ENCODE measurements at places on chromosomes 2 and 18. TPM values are rescaled to one million over a fixed set of nuclear protein-coding genes. Genes with fewer than 3 reads are reported as not detected.
A peak's percentile ranks its signal among the peaks of the same experiment; 100 is the strongest.

GRCh38 chr18:76431437-76432273 is 63.4 kb downstream of the ZNF516 start:
- no peaks in the 10 kb centered on the region for H3K4me1 ChIP-seq
- H3K36me3 ChIP-seq, result no peaks in the 10 kb centered on the region
- H3K27ac ChIP-seq, result no peak overlapping the region
- no peaks in the 10 kb centered on the region for H3K27me3 ChIP-seq

DNA sequence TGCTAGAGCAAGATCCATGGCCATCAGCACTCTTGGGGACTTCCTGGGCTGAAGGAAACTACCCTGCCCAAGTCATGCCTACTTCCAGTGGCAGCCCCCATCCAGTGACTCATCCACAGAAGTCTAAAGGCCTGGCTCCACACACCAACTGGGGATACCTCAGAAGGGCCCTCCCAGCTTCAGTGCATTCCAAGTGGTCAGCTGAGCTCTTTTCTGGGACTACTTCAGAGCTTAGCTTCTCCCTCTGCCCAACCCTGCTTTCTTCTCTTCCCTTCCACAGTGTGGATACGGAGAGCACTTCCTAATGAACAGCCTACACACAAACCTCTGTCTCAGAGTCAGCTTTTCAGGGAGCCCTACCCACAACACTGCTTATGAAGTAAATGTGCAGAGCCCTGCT is 66.5 kb downstream of the CLHC1 start:
- H3K36me3 ChIP-seq, result no peaks in the 10 kb centered on the region
- H3K27me3 ChIP-seq, result no peaks in the 10 kb centered on the region
- DNase-seq, result no peak
- peaks cover 66% of the 10 kb centered on the region for H3K4me1 ChIP-seq

DNA sequence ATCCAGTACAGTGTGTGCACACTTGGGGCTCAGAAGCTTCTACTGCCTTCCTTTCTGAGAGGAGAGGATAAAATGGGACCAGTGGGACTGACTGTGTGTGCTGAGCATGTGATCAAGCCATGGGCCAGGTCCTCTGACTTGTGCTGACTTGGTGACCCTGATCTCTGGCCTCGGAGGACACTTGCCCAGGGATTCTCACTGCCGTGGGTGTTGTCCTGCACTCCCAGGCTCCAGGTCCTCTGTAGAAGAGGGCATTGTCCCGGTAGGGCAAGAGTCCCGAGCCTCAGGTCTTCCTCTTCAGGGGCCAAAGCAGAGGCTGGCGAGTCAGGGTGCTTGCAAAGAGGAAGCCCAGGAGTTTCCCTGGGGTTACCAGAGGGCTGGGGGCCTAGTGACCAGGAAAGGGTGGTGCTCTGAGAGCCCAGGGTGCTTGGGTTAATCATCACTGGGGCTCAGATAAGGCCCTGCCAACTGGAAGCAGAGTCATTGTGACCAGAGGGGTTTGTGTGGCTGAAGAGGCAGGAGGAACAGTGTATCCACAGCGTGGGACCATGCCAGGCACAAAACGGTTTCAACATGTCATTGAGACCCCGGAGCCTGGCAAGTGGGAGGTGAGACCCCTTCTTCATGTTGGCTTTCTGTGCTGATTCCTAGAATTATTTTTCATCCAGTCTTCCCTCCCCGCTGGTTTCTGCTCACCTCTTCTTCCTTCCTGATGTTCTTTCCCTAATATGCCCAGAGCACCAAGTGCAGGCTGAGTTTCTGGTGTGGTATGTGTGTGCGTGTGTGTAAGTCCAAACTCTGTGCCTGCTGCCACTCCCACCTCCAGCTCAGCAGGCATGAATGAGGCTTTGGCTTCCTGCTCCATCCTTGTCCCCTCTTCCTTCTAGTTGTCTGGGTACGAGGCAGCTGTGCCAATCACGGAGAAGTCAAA is at the start of gene GCKR:
Gene GCKR (plus strand): TSS at position 483 of the 931 bp plus-strand sequence. CDS start 66 bp downstream, at position 549.
- no peaks in the 10 kb centered on the region for H3K27me3 ChIP-seq
- no peaks in the 10 kb centered on the region for H3K36me3 ChIP-seq
- peak; percentile 70 for DNase-seq
- peak within 1 kb of the TSS; percentile 60 for H3K27ac ChIP-seq
- no peak within 1 kb of the TSS for H3K4me3 ChIP-seq
- peaks cover 23% of the 10 kb centered on the region for H3K4me1 ChIP-seq

REG1B gene
- 15,174 TPM for total RNA-seq

SAP130 gene
- total RNA-seq, result 9.2 TPM

Measured in pancreas (tissue), 10 donors.